NCI-H460 (cell line): ENCODE measurements at places on chromosomes 4 and X. TPM values are rescaled to one million over a fixed set of nuclear protein-coding genes. Genes with fewer than 3 reads are reported as not detected.

Gene F8A3
- 0.30 and 1.0 TPM in 2 replicates for total RNA-seq

Gene FAM90A26
- not detected in 2 replicates for total RNA-seq

Gene PAK3
- 57.4 and 73.3 TPM in 2 replicates for total RNA-seq

Gene FGFBP1
- not detected in 2 replicates for total RNA-seq

Gene FAT4
- total RNA-seq = 11.6 and 12.3 TPM in 2 replicates

Gene SHROOM4
- total RNA-seq = not detected in 2 replicates

Gene BST1
- total RNA-seq = 10.2 and 11.1 TPM in 2 replicates
